Stimulated activated CD8-positive, alpha-beta memory T cell treated with anti-CD3 and anti-CD28 coated beads, Interleukin-15, amount 100 ng/mL, for 24 hours (primary cell): ENCODE measurements at places on chromosomes 4 and X.
A peak's percentile ranks its signal among the peaks of the same experiment; 100 is the strongest.

DNA sequence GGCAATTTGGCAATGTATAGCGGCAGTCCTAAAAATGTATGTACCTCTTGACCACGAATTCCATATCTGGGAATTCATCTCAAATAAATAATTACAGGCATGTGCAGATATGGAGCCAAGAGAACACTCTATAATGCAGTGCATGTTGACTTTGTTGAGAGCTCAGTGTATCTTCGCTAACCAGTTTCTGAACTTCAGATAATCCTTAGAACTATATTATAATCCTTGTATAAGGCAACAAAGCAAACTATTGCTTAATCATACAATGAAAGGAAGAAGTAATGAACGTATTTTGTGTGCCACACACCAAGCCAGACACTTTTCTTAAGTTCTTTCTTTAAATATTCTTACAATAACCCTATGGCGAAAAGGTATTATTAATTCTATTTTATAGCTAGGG is 168.5 kb downstream of the SMIM20 start:
- DNase-seq = no peak

DNA sequence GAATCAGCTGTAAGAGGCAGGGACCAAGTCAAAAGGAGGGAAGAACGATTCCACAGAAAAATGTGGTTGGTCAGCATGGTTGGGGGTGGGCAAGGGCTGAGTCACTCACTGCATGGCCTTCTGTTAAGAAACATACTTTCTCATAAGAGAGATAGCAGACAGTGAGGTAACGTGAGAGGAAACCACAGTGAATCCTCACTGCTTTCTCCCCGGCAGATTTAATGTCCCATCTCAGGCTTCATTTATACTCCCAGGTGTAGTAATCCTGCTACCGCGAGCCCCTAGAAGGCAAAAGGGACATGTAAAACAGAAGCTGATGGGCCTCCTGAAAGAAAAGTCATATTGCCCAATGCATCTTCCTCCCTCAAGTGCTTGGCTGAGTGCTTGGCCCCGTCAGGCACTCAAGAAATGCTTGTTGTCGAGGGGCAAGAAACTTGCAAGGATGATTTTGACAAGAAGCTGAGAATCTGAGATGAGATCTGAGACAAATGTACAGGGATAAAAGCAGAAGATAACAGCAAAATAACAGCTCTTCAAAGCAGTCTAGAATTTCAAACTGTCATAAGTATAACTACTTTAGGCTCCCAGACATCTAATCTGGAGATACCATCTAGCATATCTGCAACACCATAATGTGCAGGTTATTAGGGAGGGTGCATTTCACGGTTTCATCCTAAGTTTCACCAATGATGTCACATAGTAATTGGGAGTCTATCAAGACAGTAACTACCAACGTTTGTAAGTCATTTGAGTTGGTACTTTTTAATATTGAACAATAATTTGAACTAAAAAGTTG is 40.2 kb downstream of the SH3KBP1 start:
- no peak for DNase-seq

DNA sequence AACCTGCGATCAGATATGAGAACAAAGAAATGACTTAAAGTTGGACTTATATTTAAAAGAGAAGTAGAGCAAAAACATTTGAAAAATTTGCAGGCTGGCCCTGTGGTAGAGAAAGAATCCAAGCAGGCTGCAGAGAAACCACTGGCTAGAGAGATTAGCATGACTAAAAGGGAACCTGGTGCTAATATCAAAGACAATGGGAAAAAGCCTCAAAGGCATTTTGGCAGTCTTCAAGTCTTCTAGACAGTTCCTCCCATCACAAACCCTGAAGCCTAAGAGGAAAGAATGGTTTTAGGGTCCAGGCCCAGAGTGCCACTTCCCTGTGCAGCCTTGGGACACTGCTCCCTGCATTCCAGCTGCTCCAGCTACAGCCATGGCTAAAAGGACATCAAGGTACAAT is 33.4 kb downstream of the KCTD8 start:
- DNase-seq = no peak

DNA sequence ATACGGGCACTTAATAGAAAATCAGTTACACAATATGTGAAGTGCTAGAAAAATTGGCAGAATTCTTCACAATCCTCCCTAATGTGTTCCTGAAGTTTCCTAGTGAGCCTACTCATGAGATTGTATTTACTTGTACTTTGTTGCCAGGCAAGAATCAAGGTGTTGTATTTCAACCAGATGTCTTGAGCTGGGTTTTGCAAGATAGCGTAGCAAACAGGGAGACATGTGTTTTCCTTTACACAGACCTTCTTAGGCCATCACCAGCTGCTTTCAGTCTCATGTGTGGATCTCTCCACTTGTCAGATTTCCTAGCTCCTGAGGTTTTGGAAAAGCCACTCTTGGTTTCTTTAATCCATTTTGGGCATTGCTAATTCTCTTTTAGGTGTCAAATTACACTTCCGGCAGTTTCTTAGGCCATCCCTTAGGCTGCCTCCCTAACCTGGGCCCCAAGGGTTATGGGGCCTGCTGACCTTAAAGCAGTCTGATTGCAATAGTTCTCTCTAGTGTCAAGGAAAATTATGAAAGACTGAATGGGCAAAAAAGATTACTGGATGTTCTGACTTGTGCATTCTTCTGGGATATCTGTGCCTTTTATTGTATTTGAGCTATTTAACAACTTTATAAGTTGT is 12.2 kb upstream of the EDA start:
- DNase-seq = no peak

GRCh38 chr4:15352524-15352923 is 75.3 kb upstream of the C1QTNF7 start:
- DNase-seq = no peak

GRCh38 chr4:95998311-95998710 is 158.4 kb downstream of the PDHA2 start:
- DNase-seq = no peak

- no peak for DNase-seq
These were observed 131.4 kb downstream of the COL25A1 start for GRCh38 chr4:109171070-109171469.

DNA sequence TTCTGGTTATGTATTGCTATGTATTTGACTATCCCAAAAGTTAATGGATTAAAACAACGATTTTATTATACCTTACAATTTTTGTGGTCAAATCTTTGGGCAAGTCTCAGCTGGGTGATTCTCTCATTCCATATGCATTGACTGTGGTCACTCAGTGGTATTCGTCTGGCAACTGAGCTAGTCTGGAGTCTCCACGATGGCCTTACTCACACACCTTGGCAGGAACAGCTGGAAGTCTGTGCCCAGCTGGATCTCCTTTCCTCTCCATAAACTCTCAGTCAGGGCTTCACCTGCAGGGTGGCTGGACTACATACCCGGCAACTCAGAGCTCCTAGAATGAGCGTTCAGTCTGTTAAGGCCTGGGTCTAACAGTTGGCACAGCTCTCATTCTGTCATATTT is 141.1 kb upstream of the WDFY3 start:
- DNase-seq = no peak

GRCh38 chr4:42278709-42279324 is 118.5 kb upstream of the SHISA3 start:
- no peak for DNase-seq

- no peak for DNase-seq
These were observed 128.6 kb downstream of the CHIC2 start for GRCh38 chr4:53935780-53936179.

GRCh38 chrX:11768039-11768438 is 10.0 kb downstream of the MSL3 start:
- DNase-seq = no peak

- DNase-seq = no peak
These were observed 1.1 kb downstream of the ZCCHC18 start for GRCh38 chrX:104113222-104113965.

DNA sequence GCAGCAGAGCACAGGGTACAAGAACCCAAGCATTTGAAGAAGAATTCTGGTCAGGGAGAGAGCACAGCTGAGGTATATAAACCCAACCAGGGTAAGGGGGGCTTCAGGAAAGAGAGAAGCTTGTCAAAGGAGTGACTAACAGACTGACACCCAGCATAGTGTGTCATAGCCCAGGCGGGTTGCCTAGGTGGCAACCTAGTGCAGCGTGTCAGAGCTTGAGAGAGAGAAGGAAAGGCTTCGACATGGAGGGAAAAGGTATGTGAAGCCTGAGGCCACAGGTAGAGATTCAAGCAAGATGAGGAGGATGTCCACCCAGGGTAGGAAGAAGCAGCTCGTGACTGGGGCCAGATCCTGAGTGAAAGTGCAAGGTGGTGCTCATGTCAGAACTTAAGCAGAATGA is 8.5 kb upstream of the ANTXR2 start:
- no peak for DNase-seq

GRCh38 chrX:145405012-145405411 is 157.7 kb downstream of the SPANXN1 start:
- DNase-seq = no peak

GRCh38 chr4:35423104-35423503 is 821.2 kb downstream of the ARAP2 start:
- no peak for DNase-seq

GRCh38 chr4:182653596-182653995 is 263.6 kb downstream of the DCTD start:
- DNase-seq = no peak

GRCh38 chr4:139761461-139761860 is 95.8 kb downstream of the MGST2 start:
- no peak for DNase-seq

DNA sequence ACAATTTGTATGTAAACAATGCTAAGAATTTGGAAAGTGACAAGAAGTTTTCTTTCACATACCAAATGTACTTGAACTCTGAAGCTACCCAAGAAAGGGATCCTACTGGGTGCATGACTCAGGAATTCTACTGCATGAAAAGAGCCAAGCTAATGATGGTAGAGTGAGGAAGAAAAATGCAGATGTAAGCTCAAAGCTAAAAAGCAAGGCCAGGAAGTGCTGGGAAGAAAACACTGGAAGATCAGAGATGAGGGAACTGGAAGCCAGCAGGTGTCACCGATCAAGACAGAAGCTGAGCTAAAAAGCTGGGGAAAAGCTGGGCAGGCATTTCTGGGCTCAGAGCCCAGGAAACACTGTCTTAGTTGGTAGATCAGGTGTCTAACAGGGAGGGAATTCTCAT is 449.1 kb downstream of the NKX6-1 start:
- no peak for DNase-seq

- no peak for DNase-seq
These were observed 128.7 kb upstream of the GALNT7 start for GRCh38 chr4:173039617-173040577.

- DNase-seq = no peak
These were observed 594.2 kb downstream of the STPG2 start for GRCh38 chr4:97548943-97549583.

- no peak for DNase-seq
These were observed 22.9 kb upstream of the ANK2 start for GRCh38 chr4:113026556-113026955.

DNA sequence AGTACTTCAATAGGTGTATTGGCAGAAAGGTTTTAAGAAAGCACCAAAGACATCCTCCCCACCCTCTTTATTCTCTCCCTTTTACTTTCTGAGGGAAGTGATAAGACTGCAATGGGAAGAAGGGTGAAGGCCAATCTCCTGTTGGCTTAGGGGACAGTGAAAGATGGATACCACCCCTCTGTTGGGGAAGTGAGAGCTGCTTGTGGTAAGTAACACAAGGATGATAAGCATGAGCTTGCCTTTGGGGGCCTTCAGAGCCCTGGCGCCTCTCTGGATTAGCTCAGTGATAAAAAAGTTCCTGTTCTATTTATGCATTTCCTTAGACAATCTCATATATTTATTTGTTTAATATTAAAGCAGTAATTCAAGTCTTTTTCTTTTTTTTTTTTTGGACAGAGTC is 5.2 kb upstream of the KLF8 start:
- DNase-seq = no peak

- no peak for DNase-seq
These were observed 6.5 kb downstream of the NEUROG2 start for GRCh38 chr4:112509243-112510141.

- DNase-seq = peak; percentile 18
These were observed 41.0 kb upstream of the GATB start for GRCh38 chr4:151801547-151802516.

DNA sequence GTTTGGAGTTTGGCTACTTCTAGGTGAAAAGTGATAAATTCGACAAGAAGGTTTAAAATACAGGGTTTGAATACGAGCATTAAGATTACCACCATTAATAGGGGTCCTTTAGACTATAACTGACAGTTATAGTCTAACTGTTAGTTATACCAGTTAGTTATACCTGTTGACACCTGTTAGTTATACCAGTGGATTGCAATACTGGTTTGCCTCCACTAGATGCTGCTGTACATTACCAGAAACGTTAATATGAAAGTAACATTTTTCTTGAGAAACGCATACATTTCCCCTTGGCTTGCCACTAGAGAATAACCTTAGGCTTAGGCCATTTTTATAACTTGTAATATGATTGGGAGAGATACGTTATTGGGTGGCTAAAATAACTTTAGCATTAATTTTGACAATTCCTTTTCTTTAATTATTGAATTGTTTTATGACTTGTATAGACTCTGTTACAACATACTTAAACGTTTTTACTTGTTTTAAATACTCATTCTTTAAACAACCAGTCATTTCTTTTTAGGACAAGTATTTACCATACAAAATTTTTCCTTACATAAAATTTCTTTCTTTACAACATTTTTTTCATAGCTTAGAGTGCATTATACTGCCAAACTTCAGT is 911.2 kb downstream of the FSTL5 start:
- no peak for DNase-seq

DNA sequence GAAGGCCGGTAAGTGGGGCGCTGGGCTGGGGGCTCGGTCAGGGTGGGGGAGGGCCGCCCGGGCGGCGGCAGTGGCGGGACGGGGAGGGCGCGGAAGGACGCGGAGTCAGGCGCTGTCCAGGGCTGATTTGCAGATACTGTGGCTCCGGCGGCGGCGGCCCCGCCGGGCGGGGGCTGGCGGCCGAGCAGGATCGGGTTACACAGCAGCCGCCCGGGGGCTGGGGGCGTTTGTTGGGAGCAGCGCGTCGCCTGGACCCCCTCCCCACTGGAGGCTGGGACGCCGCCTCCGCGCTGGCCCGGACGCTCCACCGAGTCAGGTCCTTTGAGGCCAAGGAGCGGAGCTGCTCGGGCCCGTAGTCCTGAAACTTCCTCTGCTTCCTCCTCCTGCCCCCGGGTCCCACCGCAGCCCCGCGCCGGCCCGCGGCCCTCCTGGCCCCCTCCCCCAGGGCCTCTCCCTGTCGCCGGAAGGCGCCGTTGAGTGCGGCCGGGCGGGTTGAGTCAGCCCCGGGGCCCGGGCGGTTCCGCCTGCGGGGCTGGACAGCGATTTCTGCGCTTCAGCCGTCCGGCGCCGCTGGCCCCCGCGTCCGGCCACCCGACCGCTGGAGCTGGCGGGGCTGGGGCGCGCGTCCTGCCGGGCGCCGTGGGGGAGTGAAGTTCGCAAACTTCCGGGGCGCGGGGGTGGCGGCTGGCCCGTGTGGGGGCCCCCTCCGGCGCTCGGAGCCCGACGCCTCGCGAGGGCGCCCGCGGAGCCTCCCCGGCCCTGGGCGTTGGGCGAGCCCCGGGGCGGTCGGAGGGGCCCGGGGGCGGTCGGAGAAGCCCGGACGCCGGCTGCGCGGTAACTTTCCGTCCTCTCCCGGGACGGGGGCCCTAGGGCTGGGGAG is 746 bp downstream of the REST start:
- peak; percentile 52 for DNase-seq
